ENCODE measurements at places on chromosomes 16 and 17. TPM values are rescaled to one million over a fixed set of nuclear protein-coding genes. Genes with fewer than 3 reads are reported as not detected.

CCL5 gene
- 28.7 TPM for total RNA-seq

- no peak for DNase-seq
Observed at GRCh38 chr16:3810198-3810664, 70.3 kb downstream of the CREBBP start.

DNA sequence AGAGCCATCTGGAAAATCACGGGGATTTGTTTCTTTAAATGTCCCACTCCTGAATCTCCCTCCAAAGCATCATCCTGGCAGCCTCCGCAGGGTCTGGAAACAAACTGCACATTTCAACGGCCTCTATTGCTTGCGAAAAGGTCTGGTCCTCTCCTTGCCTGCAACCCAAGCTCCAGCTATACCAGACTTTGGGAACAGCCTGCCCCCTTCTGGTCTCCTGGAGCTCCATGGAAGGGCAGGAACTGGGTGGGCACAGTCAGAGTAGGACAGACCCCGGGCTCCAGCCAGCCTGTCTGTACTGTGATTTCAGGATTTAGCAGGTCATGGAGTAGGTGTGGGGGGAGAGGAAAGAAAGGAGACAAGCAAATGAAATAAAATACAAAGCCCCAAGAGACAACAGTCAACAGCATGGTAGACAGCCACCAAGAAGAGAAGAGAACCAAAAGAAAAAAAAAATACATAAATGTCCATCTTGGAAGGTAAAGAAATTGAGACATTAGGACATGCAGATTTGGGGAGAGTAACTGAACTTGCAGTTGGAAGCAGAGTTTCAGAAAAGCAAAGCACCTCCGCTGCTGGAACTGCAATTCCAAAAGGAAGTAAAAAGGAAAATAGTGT is 2.7 kb downstream of the XYLT1 start:
- peak; percentile 74 for DNase-seq

NRN1L gene
- total RNA-seq: not detected

CX3CL1 gene
- total RNA-seq: 41.4 TPM

All from Calu3 (cell line).